ENCODE measurements at places on chromosomes 16 and 17.

GRCh38 chr17:77096570-77097214, 44.1 kb upstream of the SEC14L1 start:
- DNase-seq: no peak

GRCh38 chr16:50884066-50884860, 142.4 kb downstream of the CYLD start:
- peak; percentile 59 for DNase-seq

GRCh38 chr17:42038221-42038973, 12.0 kb downstream of the C17orf113 start:
- DNase-seq: no peak

- DNase-seq: no peak
Observed at GRCh38 chr17:64313534-64313933, 50.5 kb upstream of the TEX2 start.

DNA sequence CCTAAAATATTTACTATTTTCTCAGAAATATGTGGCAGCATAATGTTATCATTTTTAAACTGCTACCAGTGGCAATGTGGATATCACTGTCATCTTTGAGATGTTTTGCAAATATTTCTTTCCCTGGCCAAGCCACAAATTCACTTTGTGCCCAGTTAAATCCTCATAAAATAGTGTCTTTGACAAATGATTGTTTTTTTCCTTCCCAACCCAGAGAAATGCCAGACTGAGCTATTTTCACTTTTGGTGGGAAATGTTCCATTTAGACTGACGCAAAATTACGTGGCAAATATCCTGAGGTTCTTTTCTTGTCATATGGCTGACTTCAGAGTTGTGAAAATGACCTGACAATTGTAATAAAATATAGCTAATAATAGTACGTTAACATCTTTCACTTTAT, 807.0 kb upstream of the SOX9 start:
- DNase-seq: no peak

- no peak for DNase-seq
Observed at GRCh38 chr17:10082795-10083194, 115.6 kb downstream of the GAS7 start.

DNA sequence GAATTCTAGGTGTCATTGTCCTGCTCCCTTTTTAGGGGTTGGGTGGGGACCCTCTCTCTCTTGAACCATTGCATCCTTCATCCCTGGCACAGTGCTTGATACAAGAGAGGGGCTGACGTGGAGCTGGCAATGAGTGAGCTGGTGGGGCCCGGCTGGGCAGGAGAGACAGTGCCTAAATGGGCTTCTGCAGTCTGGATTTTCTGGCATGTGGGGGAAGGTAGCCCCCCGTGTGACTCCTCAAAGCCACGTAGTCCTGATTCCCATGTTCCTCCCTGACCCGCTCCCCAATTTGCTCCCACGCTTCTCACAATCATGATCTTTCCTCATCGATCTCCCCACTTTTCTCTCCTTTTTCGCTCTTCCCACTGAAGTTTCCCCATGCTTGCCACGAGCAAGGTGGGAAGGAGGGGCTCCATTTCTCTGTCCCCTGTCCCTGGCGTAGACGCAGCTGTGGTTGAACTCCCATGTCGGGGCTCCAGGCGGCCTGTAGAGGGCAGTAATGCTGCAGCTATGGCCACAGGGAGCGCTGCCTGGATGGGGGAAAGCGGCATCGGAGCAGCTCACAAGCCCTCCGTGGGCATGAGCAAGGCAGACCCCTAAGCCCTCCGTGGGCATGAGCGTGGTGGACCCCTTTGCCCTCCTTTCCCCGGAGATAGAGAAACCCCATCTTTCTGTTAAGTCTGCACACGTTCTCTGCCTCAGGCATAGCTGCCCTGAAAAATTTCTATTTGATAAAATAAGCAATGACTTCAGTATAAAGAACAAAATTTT, 47.5 kb downstream of the HAPSTR1 start:
- DNase-seq: peak; percentile 83

GRCh38 chr17:76051561-76051960, 20.8 kb downstream of the SRP68 start:
- DNase-seq: no peak

GRCh38 chr16:13988038-13988437, 68.1 kb downstream of the ERCC4 start:
- DNase-seq: no peak

DNA sequence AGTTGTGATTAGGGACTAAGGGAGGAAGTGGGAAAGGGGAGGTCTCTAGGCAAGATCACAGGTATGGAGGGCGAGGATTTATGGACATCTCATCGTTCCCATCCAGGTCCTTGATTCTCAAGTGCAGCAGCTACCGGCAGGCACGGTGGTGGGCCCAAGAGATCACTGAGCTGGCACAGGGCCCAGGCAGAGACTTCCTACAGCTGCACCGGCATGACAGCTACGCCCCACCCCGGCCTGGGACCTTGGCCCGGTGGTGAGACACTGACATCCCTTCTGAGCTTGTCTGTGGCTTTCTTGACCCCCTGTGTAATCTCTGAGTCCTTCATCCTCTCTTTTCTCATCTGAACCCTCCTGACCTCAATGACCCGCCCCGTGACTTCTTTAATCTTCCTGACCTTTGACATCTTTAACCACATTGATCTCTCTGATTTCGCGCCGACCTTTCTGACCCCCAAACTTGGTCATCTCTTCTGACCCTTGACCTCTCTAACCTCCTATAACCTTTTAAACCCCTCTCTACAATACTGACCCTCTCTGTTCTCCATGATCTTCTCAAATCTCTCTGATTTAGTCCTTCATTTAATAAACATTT, 3.8 kb downstream of the PLD2 start:
- no peak for DNase-seq

DNA sequence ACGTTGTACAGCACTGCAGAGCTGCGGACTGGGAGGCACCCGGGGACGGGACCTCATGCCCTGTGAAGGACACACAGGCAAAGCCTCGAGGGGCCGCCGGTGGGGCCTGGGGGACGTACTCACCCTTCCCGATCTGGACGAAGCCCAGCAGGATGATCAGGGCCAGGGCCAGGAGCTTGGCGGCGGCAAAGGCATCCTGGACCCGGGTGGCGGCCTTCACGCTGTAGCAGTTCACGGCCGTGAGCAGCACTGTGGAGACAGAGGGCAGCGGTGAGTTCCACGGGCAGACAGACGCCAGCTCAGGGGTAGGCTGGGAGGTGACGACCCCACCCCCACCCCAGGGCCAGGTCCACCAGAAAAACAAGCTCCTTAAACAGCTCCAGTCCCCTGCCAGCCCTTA, 17.7 kb downstream of the SLC7A5 start:
- DNase-seq: no peak

DNA sequence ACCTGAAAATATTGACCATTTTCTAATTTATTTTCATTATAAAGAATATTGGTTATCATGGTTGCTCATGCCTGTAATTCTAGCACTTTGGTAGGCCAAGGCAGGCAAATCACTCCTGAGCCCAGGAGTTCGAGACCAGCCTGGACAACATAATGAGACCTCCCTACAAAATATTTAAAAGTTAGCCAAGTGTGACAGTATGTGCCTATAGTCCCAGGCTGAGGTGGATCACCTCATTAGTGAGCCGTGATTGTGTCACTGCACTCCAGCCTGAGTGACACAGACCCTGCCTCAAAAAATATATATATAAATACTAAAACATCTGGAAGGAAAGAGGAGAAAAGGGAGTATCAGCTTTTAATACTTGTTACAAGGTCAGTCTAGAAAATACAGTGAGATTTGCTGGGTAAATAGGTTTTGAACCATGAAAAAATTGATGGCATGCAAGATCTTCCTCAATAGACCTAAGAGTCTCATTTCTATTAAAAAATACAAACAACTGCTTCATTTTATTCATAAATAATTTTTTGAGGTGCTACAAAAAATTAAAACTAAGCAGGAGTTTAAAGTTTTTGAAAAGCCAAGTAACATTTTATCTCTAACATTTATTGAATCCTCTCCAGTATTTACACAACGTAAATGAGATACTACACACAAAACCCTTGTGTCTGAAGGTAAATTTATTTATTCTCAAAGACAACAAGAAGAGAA, 47.7 kb downstream of the TUBD1 start:
- no peak for DNase-seq

DNA sequence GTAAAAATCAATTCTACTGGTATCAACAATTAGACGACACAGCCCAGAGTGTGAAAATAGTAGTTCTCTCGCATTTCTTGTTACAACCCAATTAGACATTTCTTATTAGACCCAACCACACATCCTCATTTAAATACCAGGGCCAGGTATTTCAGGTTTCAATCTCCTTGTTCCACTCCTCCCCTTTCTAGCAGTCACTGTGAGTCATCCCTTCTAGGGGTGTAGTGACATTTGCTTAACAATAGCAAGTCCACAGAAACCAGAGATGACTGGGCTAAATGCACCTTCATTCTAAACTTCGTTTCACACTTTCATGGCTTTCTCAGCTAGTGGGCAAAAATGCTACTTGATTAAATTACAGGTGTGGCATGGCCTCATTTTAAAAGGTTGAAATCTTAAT, 116.9 kb upstream of the CACNG3 start:
- no peak for DNase-seq

- DNase-seq: peak; percentile 53
Observed at GRCh38 chr17:66466840-66467367, 164.5 kb downstream of the PRKCA start.

GRCh38 chr16:84989749-84990620, 21.4 kb downstream of the ZDHHC7 start:
- DNase-seq: no peak

GRCh38 chr16:83870830-83871229, 28.1 kb upstream of the MLYCD start:
- no peak for DNase-seq

GRCh38 chr17:79325709-79326430, 251.2 kb downstream of the ENGASE start:
- DNase-seq: no peak

- DNase-seq: no peak
Observed at GRCh38 chr16:50440531-50440930, 71.7 kb upstream of the BRD7 start.

DNA sequence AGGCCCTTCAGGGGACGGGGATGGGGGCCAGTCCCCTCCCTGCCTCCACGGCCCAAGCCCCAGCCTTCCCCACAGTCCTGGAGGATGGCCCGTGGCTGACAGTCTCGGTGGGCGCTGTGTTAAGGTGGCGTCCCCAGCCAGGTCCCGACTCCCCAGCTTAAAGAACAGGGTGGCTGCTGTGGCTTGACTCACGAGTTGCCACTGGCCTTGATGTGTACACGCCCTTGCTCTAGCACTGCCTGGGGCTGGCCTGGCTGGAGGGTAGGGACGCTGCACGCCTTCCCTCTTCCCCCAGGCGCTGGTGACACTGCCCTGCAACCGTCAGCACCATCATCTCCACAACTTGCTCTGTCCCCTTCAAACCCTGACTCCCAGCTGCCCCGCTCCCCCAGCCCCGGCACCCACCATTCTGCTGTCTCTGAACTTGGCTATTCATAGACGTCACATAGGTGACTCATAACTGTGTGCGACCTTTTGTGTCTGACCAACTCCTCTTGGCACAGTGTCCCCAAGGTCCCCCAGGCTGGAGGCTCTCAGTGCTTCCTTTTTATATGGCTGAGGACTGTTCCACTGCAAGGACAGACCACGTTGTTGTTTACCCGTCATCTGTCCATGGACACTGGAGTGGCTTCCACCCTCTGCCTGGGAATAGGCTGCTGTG, 6.3 kb downstream of the GNPTG start:
- DNase-seq: no peak

DNA sequence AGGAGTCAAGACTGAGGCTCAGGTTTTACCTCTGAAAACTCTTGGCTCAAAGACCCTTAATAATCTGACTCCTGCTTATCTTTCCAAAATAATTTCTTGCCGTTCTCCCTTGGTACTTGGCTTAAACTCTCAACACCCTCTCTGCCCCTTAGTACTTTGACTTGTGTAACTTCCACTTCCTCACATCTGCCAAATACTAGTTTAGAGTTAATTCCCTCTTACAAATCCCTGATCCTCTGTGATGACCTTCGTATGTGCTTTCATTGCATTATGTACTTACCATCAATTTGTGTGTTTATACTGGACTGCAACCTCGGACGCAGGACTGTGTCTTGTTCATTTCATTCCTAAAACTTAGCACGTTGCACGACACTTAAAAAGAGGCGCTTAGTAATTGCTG, 35.2 kb downstream of the ZNF207 start:
- no peak for DNase-seq

GRCh38 chr17:16939606-16940115, 32.3 kb downstream of the TNFRSF13B start:
- no peak for DNase-seq

- DNase-seq: no peak
Observed at GRCh38 chr17:19024101-19025078, 19.8 kb upstream of the FAM83G start.

- peak; percentile 21 for DNase-seq
Observed at GRCh38 chr17:27631411-27631760, 398 bp downstream of the LGALS9 start.

GRCh38 chr17:81309140-81309858, 14.2 kb upstream of the SLC38A10 start:
- peak; percentile 72 for DNase-seq

DNA sequence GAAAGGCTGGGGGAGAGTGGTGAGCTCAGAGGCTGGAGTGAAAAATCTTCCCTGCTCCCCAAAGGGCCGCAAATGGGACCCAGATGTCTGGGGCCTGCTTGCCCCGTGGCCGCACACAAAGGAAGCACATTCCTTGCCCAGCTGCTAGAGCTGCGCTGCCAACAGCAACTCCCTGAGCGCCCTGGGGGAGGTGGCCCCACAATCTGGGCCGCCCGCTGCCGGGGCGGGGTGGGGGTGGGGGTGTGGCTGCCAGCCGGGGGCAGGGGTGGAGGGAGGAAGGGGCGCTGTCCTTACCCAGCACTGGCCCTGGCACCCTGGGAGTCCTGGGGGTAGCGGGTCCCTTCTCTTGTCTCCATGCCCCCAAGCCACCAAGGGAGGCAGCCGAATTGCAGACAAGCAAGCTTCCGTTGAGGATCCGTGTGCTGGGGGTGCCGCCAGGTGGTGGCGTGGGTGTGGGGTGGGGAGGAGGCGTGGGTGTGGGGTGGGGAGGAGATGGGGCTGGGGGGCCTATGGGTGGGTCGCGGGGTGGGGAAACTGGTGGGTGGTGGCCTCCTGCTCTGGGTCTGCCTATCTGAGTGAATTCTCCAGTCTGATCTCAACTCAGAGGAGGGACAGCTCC, 48.4 kb upstream of the PABPN1L start:
- DNase-seq: no peak

DNA sequence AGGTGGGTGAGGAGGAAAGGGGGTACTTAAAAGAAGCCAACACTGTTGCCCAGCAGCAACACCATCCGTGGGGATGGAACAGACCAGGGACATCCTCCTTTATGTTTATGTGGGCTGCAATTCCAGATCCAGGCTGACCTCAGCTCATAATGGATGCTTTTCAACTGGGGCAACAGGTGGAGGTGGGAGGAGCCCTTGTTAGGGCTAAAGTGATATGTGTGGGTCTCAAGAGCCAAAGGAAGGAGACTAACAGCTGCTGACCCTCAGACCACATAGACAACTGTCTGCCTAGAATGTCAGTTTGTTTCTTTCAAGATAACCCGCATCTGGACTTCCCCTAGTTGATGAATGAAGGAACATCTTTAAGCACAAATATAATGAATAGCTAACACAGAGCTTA, 2.0 kb upstream of the INPP5K start:
- DNase-seq: no peak

Data from stimulated activated naive CD8-positive, alpha-beta T cell treated with anti-CD3 and anti-CD28 coated beads, Interleukin-15, Interleukin-2, amounts not matched to agents 100 U/mL and 50 U/mL, for 24 hours (primary cell).